Subcutaneous adipose tissue (tissue), 4 donors: ENCODE measurements at places on chromosomes 3 and 15. TPM values are rescaled to one million over a fixed set of nuclear protein-coding genes. Genes with fewer than 3 reads are reported as not detected.

Gene ZNF662
- 9.5 TPM for total RNA-seq

Gene A4GNT
- total RNA-seq: not detected

Gene LARP6
- total RNA-seq: 68.5 TPM

Gene THPO
- 0.44 TPM for total RNA-seq

Gene CSPG5
- 1.3 TPM for total RNA-seq

Gene DGKG
- 0.49 TPM for total RNA-seq

Gene WDR72
- total RNA-seq: not detected

Gene SLCO3A1
- 12.8 TPM for total RNA-seq

Gene PSMA4
- total RNA-seq: 231 TPM

Gene ASB14
- not detected for total RNA-seq

Gene HDGFL3
- total RNA-seq: 27.1 TPM

Gene MAP1A
- 11.5 TPM for total RNA-seq

Gene WNT5A
- 0.82 TPM for total RNA-seq

Gene SERPINI2
- not detected for total RNA-seq

Gene TLNRD1
- 10.3 TPM for total RNA-seq

Gene SLC24A5
- total RNA-seq: not detected

Gene KCNAB1
- total RNA-seq: 10.9 TPM

Gene PPP2R3A
- 14.3 TPM for total RNA-seq
